ENCODE measurements at places on chromosomes 6 and 20.

DNA sequence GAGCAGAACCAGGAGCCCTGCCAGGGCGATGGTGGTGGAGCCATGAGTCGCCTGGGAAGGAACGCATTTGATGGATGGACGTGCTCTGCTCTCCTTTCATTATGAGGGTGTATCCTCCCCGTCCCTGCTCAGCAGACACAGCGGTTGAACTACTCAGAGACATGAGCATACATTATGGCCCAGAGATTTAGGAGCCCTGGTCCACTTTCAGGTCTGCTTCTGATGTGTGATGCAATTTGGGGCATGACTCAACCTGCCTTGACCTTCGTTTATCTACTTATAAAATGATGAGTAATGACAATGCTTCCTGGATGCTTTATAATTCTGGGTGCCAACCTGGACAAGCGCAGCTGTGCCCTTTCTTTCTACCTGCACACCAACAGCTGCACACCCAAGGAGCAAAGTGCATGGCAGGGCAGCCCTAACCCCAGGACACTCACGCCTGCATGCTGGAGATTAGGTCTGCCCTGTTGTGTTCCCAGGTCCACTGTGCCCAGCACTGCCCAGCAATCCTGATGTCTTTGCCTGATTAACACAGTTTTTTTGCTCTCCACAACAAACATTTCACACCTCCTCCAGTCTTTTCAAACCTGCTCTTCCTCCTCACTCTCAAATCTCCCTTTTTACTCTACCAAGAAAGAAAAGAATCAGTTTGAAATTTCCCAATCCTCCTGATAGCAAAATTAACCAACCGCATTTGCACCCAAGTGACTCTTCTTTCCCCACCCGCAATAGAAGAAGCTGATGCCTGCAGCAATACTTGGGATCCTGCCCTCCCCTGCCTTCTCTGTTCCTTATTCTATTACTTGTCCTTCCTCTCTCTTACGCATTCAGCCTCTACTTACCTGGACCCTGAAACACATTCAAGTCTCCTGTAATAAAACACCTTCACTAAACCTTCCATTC is 81.2 kb downstream of the EZR start:
- no peak for DNase-seq

DNA sequence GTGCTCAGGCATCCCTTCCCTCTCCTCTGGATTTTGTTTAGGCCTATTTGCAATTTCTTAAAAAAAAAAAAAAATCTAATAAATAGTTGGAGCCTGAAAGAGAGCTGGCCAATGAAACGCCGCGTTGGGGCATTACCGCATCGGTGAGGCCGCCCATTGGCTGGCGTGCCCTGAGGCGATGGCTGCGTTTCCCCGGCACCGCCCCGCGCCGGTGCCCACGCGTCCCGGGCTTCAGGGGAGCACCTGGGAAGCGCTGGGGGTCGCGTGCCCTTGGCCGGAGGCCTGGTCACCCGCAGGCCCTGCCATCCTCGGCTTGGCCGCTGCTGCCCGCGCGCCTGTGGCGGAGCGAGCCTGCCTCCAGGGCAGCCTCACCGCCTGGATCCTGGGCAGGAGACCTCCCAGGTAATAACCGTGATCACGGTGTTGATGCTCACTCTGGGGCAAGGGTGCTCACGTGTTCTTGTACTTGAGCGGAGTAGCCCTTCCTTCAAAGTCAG is 155.4 kb downstream of the NRN1 start:
- peak; percentile 91 for DNase-seq

DNA sequence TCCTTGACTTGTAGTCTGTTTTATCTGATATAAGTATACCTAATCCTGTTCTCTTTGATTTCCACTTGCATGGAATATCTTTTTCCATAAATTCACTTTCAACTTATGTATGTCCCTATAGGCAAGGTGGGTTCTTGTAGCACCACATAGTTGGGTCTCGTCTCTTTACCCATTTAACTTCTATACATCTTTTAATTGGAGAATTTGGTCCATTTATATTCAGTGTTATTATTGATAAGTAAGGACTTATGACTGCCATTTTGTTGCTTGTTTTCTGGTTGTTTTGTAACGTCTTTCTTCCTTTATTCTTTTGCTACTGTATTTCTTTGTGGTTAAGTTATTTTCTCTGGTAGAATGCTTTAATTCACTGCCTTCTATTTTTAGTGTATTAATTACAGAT is 14.5 kb upstream of the ZNF311 start:
- DNase-seq, result no peak

DNA sequence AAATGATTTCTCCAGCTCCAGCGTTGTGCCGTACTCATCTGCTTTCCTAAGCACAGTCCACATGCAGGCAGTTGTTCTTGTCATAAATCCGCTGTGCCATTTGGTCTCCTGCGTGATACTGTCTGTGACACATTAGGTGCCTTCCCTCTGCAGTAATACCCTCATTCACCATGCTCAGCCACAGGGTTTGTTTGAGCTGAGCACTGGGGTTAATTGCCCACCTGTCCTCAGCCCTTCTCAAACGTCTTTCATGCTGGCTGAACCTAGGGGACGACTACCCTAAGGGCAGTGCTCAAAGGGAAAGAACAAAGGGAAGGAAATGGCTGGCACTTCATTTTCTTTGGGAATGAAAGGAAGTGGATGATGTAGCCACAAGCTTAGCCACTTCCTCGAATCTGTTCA is 64.2 kb upstream of the MYLIP start:
- DNase-seq, result no peak

GRCh38 chr6:156942266-156942665 is 165.1 kb downstream of the ARID1B start:
- DNase-seq, result no peak

- no peak for DNase-seq
These were observed 445.7 kb downstream of the CDC5L start for GRCh38 chr6:44833248-44833647.

- DNase-seq, result no peak
These were observed 1.7 kb downstream of the TULP4 start for GRCh38 chr6:158313989-158314388.

GRCh38 chr20:48295445-48295903 is 510.2 kb upstream of the SULF2 start:
- DNase-seq, result no peak

- no peak for DNase-seq
These were observed 1.2 kb downstream of the KAT14 start for GRCh38 chr20:18138639-18139583.

DNA sequence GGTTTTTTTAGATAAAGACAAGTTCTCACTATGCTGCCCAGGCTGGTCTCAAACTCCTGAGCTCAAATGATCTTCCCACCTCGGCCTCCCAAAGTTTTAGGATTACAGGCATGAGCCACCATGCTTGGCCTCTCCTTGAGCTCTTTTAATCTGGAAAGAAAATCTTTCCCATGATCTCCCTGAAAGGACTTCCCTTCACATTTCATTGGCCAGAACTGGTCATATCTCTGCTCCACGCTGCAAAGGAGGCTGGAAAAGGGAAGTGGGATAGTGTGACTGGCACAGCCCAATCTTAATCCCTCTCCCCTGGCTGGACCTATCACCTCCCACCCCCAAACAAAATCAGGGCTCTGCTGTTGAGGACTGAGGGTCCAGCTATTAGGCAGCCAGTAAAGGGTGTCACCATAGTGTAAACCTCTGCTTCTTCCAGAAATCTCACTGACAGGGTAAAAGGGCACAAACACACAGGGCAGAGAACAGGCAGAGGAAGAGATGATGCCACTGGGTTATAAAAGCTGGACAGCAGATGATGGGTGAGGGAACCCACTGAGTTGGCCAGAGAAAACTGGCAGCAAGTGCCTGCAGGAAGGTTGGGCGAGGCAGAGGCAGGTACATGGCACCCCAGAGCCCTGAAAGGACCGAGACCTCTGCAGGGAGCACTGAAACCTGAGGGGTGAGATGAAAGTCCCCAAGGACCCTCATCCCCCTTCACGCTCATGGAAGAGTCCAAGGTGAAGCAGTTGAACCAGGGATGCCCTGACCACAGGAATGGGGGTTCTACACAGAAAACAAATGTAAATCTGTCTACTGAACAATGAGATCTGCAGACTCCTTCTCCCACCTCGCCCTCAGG is 83.1 kb upstream of the PTPN1 start:
- DNase-seq, result no peak

DNA sequence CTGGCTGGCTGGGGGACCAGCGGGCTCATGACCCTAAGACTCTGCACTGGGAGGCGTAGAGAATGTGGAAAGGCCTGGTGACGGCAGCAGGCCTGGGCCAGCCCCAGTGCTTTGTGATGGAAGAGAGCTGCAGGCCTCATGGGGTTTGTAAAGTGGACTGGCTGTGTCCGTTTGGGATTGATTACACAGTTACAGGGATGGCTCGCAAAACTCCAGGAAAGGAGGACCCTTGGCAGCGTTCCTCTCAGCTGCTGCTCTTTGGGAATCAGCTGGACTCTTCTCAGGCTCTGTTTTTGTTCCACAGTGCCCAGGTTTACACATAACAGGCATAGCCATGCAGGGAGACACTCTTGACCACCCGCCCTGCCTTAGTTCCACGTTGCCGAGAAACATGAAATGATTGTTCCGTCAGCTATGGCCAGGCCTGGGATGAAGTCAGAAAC is 89.0 kb downstream of the SLX4IP start:
- DNase-seq, result no peak

DNA sequence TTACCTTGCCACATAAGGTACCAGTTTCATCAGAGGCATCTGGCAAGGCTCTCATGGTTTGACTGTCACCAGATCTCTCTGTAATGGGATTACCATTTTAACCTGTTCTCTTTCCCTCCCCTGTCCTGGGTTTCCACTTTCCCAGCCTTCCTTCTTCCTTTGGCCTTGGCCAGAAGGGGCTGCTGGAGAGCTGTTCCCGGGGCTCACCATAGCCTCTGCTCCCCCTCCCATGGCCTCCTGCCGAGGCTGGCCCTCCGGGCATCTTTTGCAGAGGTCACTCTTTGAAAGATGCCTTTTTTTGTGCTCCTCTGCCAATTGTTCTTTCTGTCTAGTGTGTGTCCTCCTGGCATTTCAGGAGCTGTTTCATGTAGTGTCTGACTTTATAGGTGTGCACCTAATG is 100.7 kb upstream of the SCP2D1 start:
- DNase-seq, result no peak

DNA sequence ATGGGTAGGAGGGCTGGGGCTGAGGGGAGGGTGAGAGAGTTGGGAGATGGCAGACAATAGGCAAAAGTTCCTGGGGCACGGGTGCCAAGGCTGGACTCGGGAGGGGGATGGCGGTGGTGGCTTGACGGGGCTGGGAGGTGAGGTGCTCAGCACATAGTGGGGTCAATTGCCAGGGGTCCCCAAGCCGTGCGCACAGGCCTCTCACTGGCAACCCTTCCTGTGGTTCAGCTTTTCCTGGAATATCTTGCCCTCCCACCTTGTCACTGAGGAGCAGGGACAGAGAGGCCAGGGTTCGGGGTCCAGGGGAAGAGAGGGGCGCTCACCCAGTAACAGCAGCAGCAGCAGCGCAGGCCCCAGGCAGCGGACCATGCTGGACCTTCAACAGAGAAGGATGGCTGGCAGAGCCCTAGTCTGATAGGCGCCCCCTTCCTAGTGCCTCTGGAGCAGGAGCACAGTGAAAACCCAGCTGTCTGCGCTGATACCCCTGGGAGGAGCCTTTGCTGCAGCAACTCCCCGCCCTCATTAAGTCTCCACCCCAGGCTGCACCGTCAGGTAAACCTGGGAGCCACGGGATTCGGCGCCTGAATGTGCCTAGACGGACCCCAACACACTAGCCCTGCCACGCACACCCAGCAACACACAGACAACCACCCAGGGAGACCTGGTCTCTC is at the start of gene GFRA4:
TSS of gene GFRA4 (minus strand) at position 369 of the 671 bp plus-strand sequence. CDS start at position 369, 0 bp downstream.
- peak; percentile 27 for DNase-seq

GRCh38 chr6:127570739-127571389 is 6.1 kb upstream of the C6orf58 start:
- no peak for DNase-seq

- no peak for DNase-seq
These were observed 472 bp upstream of the PAQR8 start for GRCh38 chr6:52361414-52361944.

- no peak for DNase-seq
These were observed 144.8 kb downstream of the DTNBP1 start for GRCh38 chr6:15518057-15518456.

- peak; percentile 72 for DNase-seq
These were observed 39.0 kb downstream of the ADGRF4 start for GRCh38 chr6:47737406-47737805.

All from dorsolateral prefrontal cortex (tissue), 122 donors.